ENCODE measurements at places on chromosomes 16 and 17.

DNA sequence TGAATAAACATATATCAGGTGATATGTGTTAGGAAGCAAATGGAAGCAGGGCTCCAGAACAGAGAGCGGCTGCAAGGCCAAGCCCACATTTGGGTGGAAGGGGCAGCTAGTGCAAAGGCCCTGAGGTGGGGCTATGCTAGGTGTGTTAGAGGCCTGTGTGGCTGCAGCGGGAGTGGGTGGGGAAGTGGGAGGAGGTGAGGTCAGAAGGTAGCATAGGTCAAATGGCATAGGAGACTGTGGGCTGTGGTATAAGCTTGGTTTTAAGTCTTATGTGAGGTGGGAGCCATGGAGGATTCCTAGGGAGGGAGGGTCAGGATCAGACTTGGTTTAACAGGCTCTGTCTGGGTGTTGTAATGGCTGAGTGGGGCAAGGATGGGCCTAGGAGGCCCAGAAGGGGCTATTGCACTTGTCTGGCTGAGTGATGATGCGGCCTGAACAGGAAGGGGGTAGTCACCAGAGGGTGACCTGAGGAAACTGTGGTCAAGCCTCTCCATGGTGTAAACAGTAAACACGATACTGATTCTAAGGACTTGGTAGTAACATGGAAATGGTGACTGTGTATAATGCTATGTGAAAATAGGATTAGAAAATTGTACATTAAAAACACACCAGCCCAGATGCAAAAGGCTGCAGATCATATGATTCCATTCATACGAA lies 31.1 kb downstream of the RAI1 start:
- peak; percentile 35 for DNase-seq

DNA sequence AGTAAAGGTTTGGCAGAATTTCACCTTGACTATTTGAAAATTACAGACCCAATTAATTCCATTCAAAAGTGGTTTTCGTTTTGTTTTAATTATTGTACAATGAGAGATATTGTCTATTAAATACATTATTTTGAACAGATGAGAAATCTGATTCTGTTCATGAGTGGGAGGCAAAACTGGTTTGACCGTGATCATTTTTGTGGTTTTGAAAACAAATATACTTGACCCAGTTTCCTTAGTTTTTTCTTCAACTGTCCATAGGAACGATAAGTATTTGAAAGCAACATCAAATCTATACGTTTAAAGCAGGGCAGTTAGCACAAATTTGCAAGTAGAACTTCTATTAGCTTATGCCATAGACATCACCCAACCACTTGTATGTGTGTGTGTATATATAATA lies 72.6 kb downstream of the CDK12 start:
- no peak for DNase-seq

- no peak for DNase-seq
Observed at GRCh38 chr17:81655378-81656117, 794 bp downstream of the PDE6G start.

DNA sequence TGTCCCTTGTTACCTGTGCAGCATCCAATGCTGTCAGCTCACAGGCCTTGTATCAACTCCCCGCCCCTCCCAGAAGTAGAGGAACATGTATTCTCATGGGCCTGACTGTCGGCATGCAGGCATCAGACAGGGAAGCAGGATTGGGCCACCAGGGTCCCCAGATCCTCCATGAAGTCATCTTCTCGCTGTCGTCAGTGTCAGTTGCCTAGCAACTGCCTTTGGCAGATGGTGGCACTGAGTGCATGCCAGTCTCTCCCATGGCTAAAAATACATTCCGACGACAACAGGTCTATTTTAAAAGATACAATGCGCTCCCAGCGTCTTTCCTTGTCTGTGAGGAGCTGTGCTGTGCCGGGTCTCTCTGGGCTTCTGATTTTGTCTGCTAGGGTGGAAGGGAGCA lies 36.8 kb upstream of the CES5A start:
- no peak for DNase-seq

DNA sequence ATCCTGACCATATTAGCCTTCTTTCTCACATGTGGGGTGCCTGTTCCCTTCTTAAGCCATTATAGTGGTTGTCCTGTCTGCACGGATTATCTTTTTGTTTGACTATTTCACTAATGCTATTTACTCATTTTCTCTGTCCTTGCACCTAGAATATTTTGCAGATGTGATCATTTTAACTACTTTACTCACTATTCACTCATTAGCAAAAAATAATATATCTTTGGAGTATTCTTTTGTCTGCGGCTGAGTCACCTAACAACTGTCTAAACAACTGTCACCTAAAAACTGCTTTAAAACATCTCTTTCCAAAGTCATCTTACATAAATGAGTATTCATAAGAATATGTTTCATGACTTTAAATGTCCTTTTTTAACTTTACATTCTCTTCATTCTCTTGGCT lies 87.4 kb downstream of the KCNJ2 start:
- no peak for DNase-seq

GRCh38 chr16:24540602-24541210 lies 1.3 kb downstream of the RBBP6 start:
- no peak for DNase-seq

DNA sequence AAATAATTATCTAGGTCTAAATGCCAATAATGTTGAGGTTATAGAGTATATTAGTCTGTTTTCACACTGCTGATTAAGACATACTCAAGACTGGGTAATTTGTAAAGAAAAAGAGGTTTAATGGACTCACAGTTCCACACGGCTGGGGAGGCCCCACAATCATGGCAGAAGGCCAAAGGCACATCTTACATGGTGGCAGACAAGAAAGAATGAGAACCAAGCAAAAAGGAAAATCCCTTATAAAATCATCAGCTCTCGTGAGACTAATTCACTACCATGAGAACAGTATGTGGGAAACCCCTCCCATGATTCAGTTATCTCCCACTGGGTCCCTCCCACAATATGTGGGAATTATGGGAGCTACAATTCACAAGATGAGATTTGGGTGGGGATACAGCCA lies 2.9 kb upstream of the KATNB1 start:
- no peak for DNase-seq

GRCh38 chr17:60524463-60525327 lies 1.3 kb downstream of the APPBP2 start:
- no peak for DNase-seq

GRCh38 chr17:66468241-66469087 lies 166.1 kb downstream of the PRKCA start:
- no peak for DNase-seq

GRCh38 chr17:80998748-80999535 lies 7.3 kb downstream of the CHMP6 start:
- DNase-seq = no peak

DNA sequence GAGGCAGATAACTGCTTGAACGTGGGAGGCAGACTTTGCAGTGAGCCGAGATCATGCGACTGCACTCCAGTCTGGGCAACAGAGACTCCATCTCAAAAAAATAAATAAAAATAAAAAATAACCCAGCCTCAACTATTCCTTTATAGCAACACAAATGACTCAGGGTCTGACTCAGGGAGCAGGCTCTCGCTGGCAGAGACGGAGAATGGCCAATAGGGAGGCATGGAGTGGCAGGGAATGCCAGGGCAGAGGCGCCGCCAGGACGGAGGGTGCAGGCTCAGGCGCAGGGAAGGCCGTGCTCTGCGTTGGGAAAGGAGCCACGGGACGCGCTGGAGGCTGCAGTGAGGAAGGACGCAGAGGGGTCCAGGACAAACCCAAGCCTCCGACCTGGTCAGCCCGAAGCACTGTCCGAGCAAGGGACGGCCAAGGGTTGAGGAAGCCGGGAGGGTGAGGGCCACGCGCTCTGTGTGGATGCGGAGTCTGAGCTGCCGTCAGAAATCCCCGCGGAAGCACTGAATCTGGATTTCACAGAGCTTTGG lies 40.3 kb downstream of the PKD1 start:
- DNase-seq = no peak

- DNase-seq = peak; percentile 39
Observed at GRCh38 chr16:66605979-66606751, 1.7 kb downstream of the CMTM3 start.

GRCh38 chr16:78727536-78727935 lies 628.1 kb downstream of the WWOX start:
- DNase-seq = no peak

DNA sequence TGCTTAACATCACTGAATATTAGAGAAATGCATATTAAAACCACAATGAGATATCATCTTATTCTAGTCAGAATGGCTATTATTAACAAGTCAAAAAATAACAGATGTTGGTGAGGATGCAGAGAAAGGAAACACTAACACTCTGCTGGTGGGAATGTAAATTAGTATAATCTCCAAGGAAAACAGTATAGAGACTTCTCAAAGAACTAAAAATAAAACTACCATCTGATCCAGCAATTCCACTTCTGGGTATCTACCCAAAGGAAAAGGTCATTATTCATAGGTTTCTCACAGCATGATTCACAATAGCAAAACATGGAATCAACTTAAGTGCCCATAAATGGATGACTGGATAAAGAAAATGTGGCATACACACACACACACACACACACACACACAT lies 166.4 kb downstream of the CEP112 start:
- DNase-seq = no peak

DNA sequence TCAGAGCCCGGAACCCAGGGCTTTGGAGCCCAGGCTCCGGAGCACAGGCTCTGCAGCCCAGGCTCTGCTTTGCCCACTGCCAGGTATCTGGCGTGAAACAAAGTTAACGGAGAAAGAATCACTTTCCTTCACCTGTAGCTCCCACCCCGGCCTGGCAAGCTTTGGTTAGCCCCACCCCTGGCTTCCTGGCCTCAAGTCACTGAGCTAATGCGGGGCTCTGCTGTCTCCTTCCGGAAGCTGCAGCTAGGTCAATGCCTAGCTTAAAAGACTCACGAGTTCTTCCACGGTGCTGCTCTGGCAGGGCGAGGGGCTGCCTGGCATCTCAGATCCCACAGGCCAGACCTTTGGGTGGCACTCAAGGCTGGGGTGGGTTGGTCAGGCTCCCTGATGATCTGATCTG lies 21.1 kb upstream of the SPPL2C start:
- peak; percentile 10 for DNase-seq

DNA sequence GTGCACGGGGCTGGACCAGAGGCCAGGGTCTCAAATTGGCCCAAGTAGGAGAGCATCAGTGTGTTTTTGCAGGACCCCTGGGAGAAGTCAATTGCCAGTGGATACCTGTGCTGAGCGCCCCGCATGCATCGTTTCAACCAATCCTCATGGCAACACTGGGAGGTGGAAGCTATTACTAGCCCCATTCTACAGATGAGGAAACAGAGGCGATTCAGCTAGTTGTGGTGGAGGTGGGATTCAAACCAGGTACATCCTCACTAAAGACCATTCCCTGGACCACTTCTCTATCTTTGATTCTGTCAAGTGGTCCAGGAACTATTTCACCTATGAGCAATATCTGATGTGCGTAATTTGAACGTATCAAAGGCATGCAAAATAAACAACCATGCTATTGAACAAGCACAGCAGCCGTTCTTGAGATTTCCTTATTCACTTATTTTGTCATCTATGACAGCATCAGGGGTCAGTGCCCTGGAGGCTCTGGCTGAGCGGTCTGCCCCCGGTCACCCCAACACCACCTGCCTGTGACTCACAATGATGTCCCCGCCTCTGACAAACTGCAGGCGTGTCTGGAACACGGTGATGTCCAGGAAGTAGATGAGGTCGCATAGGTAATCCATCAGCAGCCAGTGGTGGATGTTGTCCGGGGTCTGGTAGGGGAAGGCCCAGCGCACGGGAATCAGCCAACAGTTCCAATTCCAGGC lies 54.0 kb downstream of the CNGB1 start:
- no peak for DNase-seq

- peak; percentile 71 for DNase-seq
Observed at GRCh38 chr16:381789-382717, at the start of gene PGAP6. PGAP6 (minus strand) TSS chr16:381978; CDS start chr16:381821, 157 bp downstream.

DNA sequence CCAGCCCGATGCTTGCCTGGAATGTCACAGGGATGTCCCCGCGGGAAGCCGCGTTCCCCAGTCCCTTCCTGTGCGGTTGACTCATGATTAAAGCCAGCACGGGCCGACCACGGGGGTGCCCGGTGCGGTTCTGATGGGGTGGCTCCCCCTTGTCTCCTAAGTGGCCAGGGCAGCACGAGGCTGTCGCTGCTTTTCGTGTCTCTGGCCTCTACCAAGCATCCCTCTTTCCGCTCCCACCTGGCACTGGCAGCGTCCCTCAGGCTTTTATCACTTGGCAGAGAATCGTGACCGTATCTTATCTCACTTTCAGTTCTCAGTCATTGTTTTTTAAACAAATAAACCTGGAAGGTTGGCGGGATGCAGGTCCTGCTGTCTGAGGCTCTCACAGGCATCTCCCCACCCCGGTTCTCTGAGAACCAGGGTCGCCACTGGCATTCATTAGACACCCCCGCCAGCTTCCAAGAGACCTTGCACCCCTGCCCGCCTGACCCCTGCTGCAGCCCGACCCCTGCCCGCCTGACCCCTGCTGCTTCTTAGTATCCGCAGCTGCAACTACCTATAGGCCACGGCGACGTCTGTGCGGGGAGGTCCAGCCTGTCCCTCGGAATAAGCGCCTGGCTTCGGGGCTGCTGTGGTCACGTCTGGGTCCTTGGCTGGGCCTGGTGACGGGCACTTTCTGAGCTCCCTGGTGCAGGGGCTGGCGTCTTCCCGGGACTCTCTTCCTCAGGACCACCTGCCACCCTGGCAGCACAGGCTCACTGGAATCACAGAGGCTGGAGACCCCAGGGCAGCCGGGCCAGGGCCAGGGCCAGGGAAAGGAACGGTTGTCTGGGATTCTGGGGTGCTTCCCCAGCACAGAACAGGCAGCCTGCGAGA lies 7.5 kb downstream of the C1QTNF8 start:
- DNase-seq = no peak

DNA sequence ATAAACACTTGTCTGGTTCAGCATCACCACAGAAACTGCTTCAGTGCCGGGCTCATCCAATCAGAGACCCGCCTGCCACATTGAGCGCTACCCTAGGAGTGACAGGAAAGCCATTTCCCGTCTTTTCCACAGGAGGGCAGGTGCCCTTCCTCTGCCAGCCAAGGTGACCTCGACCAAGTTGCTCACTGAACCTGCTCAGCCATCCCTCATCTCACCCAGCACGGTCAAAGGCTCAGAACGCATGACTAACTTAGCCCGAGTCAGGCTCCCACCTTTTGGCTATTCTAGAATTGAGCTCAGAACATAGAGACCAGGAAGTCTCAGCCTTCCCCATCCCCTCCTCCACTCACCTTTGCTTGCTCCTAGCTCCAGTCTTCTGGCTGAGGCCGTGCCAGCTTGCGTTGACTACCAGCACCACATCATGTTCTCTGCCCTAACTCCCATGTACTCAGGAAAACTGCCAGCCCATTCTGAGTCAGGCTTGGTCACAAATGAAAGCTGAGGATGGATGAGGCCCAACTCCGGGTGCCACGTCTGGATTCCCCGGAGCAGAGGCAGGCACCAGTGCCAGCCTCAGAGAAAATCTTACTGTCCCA lies 15.6 kb downstream of the MRPS23 start:
- no peak for DNase-seq

GRCh38 chr17:78852709-78853121 lies 12.1 kb upstream of the USP36 start:
- DNase-seq = no peak

- DNase-seq = no peak
Observed at GRCh38 chr17:44007346-44008204, 3.2 kb downstream of the NAGS start.

- DNase-seq = no peak
Observed at GRCh38 chr17:81470270-81470943, 42.2 kb downstream of the ACTG1 start.

All from T-helper 2 cell (primary cell).